Small intestine (tissue), 16 donors: ENCODE measurements at places on chromosomes 5 and 9. TPM values are rescaled to one million over a fixed set of nuclear protein-coding genes. Genes with fewer than 3 reads are reported as not detected.

DNA sequence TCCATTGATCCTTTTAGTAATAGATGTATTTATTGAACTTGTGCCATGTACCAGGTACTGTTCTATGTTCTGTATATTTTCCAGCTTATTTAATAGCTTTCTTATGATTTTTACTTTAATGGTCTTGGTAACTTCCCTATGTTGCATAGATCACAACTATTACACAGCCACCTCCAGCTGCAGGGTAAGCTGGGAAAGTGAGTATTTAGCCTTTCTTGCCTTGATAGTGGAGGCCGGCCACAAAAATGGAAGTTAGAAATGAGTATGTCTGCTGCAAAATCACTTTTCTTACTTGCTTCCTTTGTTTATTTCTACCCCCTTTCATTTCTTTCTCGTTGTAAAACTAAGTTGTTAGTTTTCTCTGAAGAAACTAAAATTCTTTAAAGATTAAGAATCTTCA, 43.1 kb upstream of the ANKDD1B start:
- no peak for DNase-seq

- DNase-seq: no peak
Observed at GRCh38 chr5:151745071-151745705, 13.2 kb downstream of the ATOX1 start.

GRCh38 chr5:159405611-159406031, 75.3 kb upstream of the IL12B start:
- no peak for DNase-seq

DNA sequence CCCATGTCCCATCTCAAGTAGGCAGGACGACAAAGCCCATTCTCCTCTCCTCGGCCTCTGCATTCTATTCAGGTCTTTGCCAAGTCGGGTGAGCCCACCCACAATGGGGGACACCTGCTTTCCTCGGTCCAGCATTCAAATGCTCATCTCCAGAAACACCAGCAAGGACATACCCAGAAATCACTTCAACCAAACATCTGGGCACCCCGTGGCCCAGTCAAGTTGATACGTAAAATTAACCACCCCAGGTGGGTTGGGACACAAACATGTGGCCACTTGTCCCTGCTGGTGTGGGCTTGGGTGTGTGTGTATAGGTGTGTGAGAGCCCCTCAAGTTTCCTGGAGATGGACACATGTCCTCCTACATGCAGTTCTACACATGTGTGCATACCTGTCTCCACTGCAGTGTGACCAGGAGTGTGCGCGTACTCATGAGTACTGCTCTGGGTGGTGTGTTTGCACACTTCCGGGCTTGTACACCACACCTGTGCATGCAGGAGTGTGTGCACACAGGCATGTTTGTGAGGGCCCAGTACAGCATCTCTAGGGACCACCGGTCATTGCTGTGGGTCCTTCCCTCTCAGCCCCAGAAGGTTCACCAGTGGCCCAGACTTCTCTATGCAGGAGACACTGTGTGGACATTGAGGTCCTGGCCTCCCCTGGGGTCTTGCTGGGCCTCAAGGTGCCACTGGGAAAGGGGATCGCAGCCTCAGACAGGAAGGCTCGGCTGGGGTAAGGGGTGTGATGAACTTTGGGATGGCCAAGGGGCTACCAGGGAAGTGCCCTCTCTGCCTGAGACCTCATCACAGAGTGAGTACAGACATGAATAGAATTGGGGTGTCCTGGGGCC, 35.4 kb upstream of the RXRA start:
- DNase-seq: no peak

GRCh38 chr5:56310711-56311204, 77.6 kb upstream of the ANKRD55 start:
- no peak for DNase-seq

- DNase-seq: no peak
Observed at GRCh38 chr9:112032009-112032408, 135.4 kb downstream of the UGCG start.

DNA sequence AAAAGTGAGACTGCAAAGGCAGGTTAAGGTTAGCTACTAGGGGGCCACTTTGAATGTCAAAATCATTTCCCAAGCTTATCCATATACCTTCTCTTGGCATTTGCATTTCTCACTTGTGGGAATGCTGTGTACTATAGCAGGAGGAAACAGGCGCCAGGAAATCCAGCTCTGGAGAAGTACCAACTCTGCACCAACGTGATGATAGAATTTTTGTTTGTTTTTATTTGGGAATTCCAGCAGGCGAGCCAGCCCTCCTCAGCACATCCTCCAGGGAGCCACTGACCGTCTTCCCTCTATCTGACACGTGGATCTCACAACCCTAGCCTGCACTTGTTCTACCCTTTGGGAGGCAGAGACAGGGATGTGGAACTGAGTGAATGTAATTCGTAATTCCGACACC, 318.0 kb downstream of the ACTL7B start:
- DNase-seq: no peak

DNA sequence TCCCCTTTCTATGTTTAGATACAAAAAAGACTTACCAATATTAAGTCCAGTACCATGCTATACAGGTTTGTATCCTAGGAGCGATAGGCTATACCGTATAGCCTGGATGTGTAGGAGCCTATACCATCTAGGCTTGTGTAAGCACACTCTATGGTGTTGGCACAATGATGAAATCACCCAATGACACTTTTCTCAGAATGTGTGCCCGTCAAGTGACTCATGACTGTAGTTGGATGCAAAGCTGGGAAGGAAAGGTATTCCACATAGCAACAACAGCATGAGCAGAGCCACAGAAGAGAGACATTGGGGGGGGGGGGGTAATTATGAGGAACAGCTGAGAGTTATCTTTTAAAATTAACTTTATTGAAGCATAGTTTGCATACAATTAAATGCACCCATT, 63.2 kb downstream of the TTLL11 start:
- no peak for DNase-seq

GRCh38 chr5:73183481-73183891, 10.5 kb downstream of the TMEM174 start:
- DNase-seq: peak; percentile 99

- peak; percentile 93 for DNase-seq
Observed at GRCh38 chr5:61280205-61280604, 51.9 kb upstream of the ZSWIM6 start.

GRCh38 chr9:122360891-122361290, 9.9 kb upstream of the PTGS1 start:
- no peak for DNase-seq

DNA sequence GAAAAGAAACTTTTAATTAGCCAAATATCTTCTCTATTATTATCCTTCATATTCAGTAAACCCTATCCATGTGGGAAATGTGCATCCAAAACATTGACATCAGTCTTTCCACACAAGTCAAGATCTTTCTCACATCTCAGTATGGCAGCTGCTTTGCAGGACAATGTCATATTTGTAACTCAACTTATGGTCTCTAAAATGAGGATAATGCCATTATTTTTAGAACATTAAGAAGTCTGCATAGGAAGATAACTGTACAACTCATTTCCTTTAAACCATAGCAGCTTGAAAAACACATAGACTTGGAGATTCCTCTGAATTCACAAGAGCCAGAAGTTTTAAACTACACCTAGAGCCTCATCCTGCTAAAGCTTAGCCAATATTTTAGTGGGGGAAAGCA, 43.7 kb downstream of the MCTP1 start:
- DNase-seq: no peak

- no peak for DNase-seq
Observed at GRCh38 chr5:72692651-72693442, 123.6 kb upstream of the TNPO1 start.

- DNase-seq: no peak
Observed at GRCh38 chr5:167051402-167051768, 1240.1 kb upstream of the WWC1 start.

DNA sequence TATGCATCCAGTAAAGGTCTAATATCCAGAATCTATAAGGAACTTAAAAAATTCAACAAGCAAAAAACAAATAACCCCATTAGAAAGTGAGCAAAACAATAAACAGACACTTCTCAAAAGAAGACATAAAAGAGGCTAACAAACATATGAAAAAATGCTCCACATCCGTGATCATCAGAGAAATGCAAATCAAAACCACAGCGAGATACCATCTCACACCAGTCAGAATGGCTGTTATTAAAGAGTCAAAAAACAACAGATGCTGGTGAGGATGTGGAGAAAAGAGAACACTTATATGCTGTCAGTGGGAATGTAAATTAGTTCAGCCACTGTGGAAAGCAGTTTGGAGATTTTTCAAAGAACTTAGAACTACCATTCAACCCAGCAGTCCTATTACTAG, 86.1 kb downstream of the WWC1 start:
- no peak for DNase-seq

- DNase-seq: no peak
Observed at GRCh38 chr9:133545494-133546286, 11.2 kb downstream of the ADAMTSL2 start.

DNA sequence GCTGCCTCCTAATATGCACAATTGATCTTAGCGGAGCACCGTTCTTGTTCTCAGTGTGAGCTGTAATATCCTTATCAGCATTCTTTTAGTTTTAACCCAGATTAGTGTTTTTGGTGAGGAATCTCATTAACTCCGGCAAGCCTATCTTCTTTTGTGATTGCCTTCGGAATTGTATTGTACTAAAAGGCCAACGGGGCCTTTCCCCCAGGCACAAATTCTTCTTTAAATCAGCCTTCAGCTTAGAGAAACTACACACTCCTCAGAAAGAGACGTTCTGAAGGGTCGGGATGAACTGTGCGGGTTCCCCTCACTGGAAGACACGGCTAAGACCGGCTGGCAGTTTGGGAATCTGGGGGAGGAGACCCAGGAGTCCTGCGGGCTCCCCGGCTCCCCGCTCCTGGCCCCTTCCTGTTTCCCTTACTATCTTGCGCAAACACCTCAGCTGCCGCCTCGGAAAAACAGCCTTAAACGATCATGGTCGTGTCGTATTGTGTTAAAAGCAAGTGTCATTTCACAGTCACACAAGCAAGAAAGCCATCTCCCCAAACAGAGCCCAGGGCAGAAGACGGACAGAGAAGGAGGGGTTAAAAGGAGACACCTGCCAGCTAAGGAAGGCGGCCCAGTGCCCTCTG, 353.1 kb upstream of the IRX2 start:
- no peak for DNase-seq

GRCh38 chr5:149402291-149402690, 23.2 kb upstream of the IL17B start:
- DNase-seq: no peak

- DNase-seq: no peak
Observed at GRCh38 chr9:8256880-8257279, 457.3 kb upstream of the DMAC1 start.

DNA sequence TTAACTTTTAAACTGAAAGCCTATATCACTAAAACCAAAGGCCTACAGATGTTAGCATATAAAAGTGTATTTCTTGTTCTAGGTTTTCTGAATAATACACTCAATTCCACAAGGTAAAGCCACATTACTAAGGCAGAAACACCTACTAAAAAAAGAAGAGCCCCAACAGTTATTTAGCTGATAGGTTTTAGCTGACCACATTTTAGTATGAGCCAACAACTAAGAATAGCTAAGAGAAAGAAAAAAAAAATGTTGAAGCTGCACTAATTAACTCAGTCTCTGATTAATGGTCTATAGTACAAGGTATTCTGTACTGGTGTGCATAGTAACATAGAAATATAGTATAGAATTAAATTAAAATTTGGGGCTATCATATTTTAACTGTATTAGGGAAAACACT, 23.5 kb downstream of the ZFR start:
- no peak for DNase-seq

DNA sequence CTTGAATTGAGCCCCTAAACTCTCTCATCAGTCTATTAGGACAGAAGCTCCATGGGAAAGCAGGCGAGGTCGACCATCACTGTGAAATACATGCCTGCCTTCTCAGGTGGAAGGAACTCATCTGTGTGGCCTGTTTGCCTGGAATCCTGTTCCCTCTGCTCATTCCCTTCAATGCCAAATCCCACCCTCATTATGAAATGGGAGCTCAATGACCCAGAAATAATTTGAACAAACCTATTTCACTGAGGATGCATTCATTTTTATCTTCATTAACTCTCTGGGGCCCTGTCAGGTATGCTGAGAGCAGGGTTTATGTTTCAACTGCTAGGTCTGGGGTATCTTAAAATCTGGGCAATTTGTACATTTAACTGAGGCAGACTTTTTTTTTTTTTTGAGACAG, 142.2 kb downstream of the MED27 start:
- no peak for DNase-seq

DNA sequence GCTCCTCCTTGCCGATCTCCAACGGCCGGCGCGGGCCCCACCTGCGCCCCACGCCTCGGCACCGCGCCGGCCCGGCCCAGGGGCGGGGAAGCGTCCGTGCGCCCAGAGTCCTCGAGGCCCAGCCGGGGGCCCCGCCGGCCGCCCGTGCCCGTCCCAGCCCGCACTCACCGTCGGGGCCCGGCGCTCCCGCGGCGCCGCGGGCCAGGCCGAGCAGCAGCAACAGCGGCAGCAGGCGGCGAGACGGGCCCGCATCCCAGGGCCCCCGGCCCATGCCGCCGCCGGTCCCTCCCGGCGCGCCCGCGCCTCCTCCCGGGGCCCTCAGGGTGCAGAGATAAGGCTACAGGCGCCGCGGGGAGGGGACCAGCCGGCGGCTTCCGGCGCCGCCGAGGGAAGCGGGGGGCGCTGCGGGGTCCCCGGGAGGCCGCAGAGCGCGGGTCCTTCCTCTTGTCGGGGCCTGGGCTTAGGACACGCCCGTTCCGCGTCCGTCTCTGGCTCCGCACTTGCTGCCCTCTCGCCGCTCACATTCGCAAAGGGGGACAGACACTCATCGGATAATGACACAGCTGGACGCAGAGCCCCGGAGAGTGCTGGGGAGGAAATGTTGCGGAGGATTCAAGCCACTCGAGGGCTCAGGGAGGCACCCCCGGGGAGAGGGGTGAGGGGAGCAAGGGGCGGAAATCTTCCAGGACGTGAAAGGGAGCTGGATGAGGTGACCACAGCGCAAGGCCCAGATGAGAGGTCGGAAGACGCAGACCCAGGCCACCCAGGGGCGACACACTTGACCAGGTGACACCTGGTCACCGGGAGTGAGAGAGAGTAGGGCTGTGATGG, at the start of gene SUSD1:
Gene SUSD1, minus strand, starts transcription at position 333 of the 831 bp plus-strand sequence. Its CDS starts 62 bp downstream, at position 271.
- DNase-seq: peak; percentile 46

GRCh38 chr5:72281764-72282499, 38.1 kb downstream of the MRPS27 start:
- DNase-seq: no peak

GRCh38 chr5:158857371-158857770, 242.3 kb downstream of the EBF1 start:
- no peak for DNase-seq

The MEGF10 gene
- polyA plus RNA-seq: 0.31 TPM

The FLT4 gene
- 15.8 TPM for polyA plus RNA-seq

The RIGI gene
- polyA plus RNA-seq: 12.2 TPM

The PDZD2 gene
- 1.4 TPM for polyA plus RNA-seq

The NFIB gene
- polyA plus RNA-seq: 5.1 TPM

The DMGDH gene
- 0.24 TPM for polyA plus RNA-seq

The CHSY3 gene
- 0.33 TPM for polyA plus RNA-seq

The RORB gene
- 0.27 TPM for polyA plus RNA-seq

The GPR150 gene
- polyA plus RNA-seq: 0.15 TPM

The PCDHAC2 gene
- polyA plus RNA-seq: not detected

The PDCD1LG2 gene
- 0.52 TPM for polyA plus RNA-seq

The SLC28A3 gene
- not detected for polyA plus RNA-seq

The C5orf58 gene
- not detected for polyA plus RNA-seq

The PLAC8L1 gene
- polyA plus RNA-seq: 0.33 TPM
